ENCODE measurements at places on chromosomes 6 and 20.

- no peak for DNase-seq
Observed at GRCh38 chr6:20704325-20705025, 170.2 kb downstream of the CDKAL1 start.

GRCh38 chr6:158729906-158730540, 80.2 kb downstream of the SYTL3 start:
- DNase-seq = no peak

DNA sequence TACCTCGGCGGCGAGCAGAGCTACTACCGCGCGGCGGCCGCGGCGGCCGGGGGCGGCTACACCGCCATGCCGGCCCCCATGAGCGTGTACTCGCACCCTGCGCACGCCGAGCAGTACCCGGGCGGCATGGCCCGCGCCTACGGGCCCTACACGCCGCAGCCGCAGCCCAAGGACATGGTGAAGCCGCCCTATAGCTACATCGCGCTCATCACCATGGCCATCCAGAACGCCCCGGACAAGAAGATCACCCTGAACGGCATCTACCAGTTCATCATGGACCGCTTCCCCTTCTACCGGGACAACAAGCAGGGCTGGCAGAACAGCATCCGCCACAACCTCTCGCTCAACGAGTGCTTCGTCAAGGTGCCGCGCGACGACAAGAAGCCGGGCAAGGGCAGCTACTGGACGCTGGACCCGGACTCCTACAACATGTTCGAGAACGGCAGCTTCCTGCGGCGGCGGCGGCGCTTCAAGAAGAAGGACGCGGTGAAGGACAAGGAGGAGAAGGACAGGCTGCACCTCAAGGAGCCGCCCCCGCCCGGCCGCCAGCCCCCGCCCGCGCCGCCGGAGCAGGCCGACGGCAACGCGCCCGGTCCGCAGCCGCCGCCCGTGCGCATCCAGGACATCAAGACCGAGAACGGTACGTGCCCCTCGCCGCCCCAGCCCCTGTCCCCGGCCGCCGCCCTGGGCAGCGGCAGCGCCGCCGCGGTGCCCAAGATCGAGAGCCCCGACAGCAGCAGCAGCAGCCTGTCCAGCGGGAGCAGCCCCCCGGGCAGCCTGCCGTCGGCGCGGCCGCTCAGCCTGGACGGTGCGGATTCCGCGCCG, 994 bp downstream of the FOXC1 start:
- no peak for DNase-seq

DNA sequence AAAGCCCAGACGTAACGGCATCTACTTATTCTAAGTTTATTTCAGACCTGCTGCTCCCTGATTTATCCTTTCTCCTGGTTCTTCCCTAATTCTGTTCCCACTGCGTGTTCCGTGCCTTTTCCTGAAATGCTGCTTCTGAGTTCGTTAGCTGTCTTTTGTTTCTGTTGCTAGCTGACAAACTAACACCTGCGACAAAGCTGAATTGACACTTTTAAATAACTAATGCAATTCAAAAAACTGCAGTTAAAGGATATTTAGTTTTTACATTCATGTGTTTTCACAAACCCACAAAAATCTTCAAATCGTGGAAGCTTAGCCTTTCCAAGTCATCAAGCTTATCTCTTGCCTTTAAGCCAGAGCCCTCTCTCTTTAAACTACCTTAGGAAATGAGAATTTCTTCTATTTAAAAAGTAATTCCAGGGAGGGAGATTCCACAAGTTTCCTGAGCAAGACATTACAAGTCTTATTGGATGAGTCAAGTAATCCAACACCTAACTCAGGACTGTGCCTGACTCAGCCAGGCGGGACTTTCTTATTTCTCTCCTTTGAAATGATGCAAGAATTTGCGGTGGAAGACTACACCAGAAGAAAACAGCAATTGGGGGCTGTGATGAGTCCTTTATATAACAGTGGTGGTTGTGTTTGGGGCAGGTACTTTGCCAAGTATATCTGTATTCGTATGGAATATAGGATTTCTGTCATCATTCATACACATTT, 6.3 kb downstream of the ADTRP start:
- peak; percentile 94 for DNase-seq

DNA sequence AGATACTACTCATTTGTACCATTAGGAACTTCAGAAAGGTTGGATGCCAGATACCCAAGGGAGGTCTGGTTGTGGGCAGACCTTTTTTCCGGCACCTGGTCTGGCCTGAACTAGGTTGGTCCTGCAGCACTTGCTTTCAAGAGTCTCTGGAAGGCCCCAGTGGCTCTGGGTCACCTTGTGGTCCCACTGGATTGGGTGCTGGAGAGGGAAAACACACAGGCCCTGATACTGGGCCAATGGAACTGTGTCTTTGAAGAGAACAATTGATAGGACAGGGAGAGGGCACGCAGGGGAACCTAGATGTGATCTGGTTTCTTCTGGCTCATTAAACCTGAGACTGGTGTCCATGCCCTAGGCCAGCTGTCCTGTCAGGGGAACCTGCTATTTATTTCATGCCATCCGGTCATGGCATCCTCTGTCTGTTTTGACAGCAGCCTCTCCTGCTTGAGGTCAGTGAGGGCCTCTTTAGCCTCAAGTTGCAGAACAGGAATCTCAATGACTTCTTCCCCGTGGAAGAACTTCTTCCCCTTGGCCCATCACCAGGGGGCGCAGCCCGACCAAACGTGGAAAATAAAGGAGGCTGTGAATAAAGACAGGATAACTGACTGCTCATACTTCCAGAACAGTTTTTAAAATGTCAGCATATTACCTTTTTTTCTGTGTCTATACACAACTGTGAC, 25.0 kb downstream of the TAF8 start:
- DNase-seq = peak; percentile 71

DNA sequence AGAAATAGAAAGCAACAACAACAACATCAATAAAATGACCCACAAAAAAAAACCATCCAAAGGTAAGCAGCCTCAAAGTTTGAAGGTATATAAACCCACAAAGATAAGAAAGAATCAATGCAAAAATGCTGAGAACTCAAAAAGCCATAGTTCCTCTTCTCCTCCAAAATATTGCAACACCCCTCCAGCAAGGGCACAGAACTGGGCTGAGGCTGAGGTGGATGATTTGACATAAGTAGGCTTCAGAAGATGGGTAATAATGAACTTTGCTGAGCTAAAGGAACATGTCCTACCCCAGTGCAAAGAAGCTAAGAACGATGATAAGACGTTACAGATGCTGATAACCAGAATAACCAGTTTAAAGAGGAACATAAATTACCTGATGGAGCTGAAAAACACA, 188.8 kb upstream of the BTBD3 start:
- no peak for DNase-seq

- peak; percentile 49 for DNase-seq
Observed at GRCh38 chr20:35947907-35948306, 6.4 kb downstream of the SCAND1 start.

- DNase-seq = no peak
Observed at GRCh38 chr6:163671355-163671754, 256.8 kb downstream of the QKI start.

- DNase-seq = peak; percentile 8
Observed at GRCh38 chr6:27260369-27260768, 12.9 kb downstream of the PRSS16 start.

GRCh38 chr20:5113615-5113986, 6.2 kb downstream of the PCNA start:
- no peak for DNase-seq

GRCh38 chr20:31695849-31696804, 26.5 kb downstream of the BCL2L1 start:
- DNase-seq = peak; percentile 46

All from fibroblast of skin of scalp (primary cell).